ENCODE measurements at places on chromosomes 2 and 18.

DNA sequence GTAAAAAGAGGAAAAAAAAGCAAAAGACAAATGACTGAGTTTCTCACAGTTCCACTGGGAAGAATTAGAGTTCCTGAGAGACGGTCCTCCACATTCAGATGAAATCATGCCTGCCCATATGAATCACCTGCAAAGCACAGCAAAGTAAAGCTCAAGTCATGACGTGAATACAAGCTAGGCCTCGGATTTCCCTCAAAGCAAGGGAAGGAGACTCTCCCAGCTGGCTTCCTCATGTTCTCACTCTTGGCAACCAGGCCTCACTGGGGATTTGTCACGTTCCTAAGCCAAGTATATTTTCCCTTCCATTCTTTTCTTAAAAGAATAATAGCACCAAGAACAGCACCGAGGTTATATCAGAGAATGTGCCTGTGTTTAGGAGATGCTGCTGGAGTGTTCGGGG is 47.0 kb downstream of the CYP27C1 start:
- DNase-seq = peak; percentile 62

DNA sequence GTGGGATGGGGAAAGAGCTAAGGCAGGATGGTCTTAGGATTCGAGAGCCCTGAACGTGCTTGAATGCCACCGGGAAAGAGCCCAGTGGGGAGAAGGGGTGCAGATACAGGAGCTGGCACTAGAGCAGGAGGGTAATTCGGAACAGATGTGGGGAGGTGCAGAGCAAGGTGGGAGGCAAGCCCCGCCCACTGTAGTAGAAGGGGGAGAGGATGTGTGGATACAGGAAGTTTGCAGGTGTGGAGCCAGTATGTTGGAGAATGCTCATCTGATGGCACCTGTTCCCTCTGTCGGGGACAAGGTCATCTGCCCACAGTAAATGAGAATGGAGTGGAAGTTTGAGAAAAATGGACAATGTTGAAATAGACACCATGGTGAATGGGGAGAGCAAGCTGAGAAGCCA is 28.8 kb downstream of the CHST10 start:
- DNase-seq = no peak

DNA sequence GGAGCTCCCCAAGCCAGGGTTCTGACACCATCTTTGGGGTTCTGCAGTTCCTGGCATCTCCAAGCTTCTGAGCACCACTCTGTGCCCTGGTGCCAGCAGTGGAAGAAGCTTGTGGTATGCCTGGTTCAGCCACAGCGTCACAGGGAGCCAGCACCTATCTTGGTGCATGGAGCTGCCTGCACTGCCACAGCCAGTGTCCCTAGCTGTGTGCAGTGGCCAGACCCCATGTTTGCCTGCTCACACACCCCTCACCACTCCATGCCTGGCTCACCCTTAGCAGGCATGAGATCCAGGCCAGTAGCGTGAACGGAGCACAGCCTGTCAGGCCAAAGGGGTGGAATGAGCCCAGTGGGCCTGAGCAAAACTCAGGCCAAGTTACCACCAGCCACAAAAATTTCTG is 290.2 kb upstream of the LRATD1 start:
- no peak for DNase-seq

DNA sequence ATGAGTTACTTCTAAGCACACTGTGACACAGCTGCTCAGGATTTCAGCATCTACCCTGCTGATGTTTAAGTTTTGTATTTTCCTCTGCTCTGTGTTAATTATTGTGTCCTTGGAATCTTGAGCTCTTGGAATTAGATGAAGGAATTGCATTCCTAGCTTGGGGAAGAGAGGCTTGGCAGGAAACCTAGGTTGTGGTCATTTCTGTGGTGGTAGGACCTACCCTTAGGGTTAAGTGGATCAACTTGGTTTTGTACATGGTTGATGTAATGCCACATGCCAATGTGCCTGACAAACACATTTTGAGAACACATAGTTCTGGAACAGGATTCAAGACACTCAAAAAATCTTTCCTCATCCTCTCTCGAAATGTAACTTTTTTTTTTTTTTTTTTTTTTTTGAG is 264.5 kb upstream of the MEX3C start:
- DNase-seq = no peak

GRCh38 chr2:75775311-75775823 is 64.7 kb upstream of the GCFC2 start:
- no peak for DNase-seq

DNA sequence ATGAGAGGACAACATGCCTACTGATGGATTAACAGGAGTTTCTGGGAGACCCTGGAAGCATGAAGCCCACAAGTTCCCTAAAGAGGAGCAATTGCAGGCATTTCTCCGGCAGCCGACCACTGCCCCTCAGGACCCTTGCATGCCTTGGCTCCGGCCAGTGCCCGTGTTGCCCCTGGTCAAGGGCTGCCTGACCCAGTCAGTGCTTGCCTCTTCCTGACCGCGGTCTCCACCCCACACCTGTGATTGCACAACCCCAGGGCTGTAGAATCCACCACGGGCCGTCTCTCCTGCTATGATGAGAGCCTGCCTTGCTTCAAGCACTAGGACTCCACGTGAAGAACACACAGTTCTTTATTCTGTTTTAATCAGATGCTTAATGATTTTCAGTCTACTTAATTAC is 127.5 kb downstream of the GLI2 start:
- peak; percentile 57 for DNase-seq

DNA sequence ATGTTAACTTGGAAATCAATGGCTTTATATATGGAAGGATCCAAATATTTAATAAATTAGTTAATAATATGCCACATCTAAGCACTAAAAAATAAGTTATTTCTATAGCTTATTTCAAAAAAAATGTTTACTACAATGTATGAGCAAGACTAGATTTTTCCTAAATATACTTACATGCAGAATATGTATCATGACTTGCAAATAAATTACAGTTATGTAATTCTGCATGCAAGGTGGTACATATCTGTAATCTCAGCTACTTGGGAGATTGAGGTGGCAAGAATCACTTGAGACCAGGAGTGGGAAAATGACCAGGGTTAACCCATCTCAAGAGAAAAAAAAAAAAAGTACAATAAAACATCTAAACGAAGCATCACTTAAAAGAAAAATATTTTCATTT is 11.6 kb downstream of the PUM2 start:
- no peak for DNase-seq

DNA sequence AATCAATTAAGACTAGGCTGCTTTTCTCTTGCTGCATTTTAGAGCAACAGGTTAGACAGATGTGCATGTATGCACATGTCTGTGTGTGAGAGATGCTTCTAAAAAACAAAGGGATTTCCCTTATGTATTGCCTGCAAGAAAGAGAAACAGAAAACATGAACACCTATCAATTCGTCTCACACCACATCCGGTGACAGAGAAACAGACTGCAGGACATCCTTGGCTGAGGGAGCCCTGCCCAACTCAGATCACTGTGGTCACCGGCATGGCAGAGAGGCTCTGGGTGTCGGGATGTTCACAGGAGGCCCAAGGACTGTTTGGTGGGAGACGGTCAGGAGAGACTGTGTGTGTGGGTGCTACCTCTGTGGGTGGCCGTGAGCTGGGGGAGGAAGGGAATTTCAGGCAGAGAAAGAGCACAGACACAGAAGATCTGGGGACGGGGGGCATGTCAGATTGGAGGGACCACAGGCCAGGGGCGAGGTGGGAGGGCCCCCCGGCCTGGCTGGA is 24.9 kb downstream of the FHL2 start:
- DNase-seq = no peak

DNA sequence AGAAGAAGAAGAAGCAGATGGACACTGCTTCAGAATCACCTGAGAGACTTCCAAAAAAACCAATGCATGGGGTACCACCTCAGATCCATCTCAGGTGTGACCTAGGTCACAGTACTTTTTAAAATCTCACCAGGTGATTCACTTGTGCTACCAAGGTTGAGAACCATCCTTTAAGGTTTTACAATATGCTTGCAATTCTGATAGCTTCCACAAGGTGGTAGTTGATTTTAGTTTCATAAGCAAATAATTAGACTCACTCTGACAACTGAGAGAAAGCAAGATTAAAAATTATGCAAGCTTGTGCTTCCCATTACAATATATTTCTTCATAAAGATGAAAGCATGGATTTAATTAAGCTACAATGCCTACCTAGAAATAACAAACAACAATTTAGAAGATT is 355.1 kb downstream of the EN1 start:
- DNase-seq = no peak

GRCh38 chr2:240956171-240956934 is 42.1 kb upstream of the SNED1 start:
- peak; percentile 67 for DNase-seq

DNA sequence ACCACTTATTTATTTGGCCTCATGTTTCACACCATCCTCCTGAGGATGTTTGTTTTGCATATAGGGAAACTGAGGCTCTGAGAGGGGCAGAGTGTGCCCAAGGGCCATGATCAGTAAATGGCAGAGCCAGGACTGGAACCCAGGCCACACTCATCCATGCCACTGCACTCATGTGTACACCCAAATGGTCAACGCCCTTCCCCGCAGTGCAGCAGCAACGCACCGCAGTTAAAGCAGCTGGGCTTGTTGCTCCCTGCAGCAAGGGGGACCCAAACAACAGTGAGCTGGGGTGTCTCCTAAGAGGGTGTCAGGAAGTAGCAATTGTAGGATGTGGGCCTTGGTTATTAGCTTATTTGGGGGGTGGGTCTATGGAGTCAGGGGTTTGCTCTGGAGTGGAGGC is 36.6 kb downstream of the ZAP70 start:
- no peak for DNase-seq

GRCh38 chr2:19675856-19676460 is 225.8 kb downstream of the TTC32 start:
- no peak for DNase-seq

DNA sequence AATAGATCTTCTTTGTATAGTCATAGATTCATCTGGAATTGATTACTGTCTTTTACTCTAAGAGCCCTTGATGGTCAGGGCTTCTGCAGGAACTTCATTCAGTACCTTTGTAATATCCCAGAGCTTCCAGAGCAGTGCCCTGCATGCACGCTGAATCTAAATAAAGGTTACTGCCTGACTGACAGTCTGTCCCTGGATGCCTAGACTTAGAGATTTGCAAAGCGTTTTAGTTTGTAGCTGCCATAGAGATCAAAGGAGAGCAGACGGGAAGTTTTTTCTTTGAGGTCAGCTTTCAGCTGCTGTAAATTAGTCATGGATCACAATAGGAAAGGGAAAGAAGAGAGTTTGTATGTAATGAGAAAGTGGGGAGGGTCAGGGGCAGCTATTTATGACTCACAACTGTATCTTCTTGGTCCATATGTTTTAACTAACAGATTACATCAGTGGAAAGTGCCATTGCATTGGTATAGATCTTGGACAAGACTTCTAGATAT is 45.2 kb upstream of the NYAP2 start:
- no peak for DNase-seq

- DNase-seq = no peak
These were observed 297.8 kb downstream of the DLGAP1 start for GRCh38 chr18:4157352-4157751.

- DNase-seq = no peak
These were observed 59.0 kb downstream of the ANKRD44 start for GRCh38 chr2:197251576-197251975.

DNA sequence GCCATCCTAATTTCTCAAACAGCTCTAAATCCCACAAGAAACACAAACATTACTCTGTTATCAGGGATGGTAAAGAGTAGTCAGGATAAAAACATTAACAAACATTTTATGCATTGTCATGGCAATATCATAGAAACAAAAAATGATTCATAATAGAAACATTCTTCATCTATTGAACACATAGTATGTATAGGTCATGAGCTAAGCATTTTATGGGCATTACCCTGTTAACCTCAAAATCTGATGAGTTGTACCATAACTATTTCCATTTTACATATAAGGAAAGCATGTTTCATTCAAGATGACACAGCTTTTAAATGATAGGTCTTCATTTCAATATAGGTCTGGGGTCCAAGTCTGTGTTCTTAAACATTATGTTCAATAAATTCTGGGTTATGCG is 344.9 kb downstream of the RND3 start:
- DNase-seq = no peak

DNA sequence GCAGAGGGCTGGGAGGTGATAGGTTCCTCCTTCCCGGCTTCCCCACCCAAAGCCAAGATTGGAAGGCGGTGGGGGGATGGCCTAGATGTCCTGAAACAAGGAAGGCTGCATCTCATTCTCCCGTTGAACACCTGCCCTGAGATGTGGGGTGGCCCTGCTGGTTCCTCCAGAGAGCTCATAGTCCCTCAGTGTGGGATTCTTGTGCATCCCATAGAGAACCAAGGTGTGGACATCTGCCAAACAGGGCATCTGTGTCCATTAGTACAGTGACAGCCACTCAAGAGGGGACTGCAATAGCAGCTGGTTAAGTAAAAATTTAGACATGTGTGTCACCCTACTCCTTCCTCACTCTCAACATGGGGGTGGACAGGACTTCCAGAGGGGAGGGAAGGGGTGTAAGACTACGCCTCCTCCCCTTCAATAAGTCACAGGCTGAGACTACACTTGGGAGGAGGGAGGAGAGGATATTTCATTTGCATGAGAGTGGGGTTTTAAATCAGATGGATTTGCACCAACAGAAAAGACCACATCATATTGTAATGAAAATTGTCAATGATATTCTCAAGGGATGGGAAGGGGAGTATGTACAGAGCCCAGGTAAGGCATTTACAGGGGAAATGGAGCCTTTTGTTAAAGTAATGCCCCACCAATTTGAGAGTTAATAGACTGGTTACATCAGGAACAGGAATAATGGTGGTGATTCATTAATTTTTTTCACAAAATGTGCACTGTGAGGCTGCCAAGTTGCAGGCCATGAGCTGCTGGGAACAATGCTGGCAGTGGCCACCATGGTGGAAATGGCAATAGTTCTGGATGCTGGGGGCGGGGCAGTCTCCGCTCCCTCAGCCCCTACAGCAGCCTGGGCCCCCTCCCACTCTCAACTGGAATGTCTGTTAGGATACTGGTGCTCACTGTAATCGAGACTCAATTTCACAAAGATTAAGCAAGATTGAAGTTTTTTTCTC is 80.6 kb downstream of the TEX51 start:
- no peak for DNase-seq

GRCh38 chr2:70979180-70979488 is 704 bp downstream of the ANKRD53 start:
- no peak for DNase-seq

Data from sciatic nerve (tissue), 2 donors.